ENCODE measurements at places on chromosomes 1 and 21.

- DNase-seq = no peak
Observed at GRCh38 chr1:27952147-27952546, 7.6 kb upstream of the XKR8 start.

- no peak for DNase-seq
Observed at GRCh38 chr1:220950576-220950975, 71.3 kb downstream of the HLX start.

GRCh38 chr1:224644553-224645154 is 28.5 kb downstream of the CNIH3 start:
- DNase-seq = peak; percentile 92

DNA sequence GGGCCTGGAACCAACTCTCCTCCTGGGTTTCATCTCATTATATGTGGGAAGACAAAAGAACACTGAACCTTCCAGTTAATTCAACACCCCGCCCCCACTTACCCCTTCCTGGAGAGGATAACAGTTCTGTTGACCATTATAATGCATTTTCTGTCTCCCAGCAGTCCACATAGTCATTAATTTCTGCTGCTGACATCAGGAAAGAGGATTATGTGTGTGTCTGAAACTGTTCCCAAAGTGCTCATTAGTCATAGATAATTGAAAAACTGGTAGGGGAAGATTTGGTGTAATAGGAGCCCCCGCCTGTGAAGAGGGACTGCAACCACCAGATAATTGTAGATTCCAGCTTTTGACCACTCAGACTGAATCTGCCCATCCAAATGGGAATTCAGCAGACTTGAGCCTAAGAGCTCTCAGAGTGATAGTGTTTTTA is 208.7 kb downstream of the FGGY start:
- DNase-seq = no peak

GRCh38 chr1:111628153-111628552 is 8.6 kb downstream of the RAP1A start:
- no peak for DNase-seq

GRCh38 chr1:32659581-32659980 is 8.6 kb downstream of the RBBP4 start:
- DNase-seq = no peak

DNA sequence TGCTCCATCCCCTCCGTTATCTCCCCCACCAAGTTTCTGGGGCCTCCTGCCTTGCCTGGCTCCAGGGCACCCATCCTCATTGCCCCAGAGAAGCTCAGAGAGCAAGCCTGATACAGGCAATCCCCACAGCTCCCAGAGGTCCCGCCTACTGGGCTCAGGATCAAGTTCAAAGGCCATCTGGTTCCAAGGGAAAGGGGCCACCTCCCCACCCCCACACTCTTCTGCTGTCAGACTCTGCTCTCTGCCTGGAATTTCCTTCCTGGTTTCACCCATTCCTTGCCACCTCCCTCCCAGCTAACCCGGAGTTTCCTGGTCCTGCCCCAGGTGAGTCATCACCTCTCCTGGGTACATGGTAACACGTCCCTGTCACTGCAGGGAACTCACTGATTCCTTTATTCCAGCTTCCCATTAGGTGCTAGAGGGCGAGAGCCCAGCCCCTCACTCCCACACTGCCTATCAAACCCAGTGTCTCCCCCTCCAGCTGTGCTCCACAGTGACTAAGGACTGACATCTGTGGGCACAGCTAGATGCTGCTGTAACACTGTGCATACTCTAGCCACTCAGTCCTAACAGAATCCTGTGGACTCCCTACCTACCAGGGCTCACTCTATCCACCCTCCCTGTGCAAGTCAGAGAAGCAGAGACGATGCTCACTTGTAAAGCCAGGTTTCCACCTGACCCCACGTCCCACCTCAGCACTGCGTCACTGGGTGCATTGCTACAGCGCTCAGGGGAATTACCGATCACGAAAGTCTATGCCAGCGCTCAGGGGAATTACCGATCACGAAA is 21.8 kb downstream of the RSPH1 start:
- peak; percentile 89 for DNase-seq

- no peak for DNase-seq
Observed at GRCh38 chr1:6008084-6008415, 15.8 kb upstream of the NPHP4 start.

DNA sequence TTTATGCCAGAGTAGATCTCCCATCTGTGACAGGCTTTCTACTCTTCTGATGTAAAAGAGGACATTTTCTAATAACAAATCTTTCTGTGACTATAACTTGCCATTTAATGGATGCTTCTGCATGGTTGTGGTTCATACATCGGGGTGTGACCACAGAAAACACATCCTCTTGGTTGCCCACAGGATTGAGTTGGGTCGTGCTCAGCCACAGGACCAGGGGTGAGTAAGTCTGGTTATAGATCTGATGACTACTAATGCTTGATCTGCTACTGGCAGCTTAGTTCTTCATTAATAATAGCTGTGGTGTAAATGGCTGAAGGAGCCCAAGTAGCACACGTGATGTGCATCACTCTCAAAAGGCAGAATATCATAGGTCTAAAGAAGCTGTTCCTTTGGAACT is 328.2 kb downstream of the RWDD3 start:
- no peak for DNase-seq

- DNase-seq = no peak
Observed at GRCh38 chr1:35835398-35835797, 27.6 kb downstream of the AGO4 start.

DNA sequence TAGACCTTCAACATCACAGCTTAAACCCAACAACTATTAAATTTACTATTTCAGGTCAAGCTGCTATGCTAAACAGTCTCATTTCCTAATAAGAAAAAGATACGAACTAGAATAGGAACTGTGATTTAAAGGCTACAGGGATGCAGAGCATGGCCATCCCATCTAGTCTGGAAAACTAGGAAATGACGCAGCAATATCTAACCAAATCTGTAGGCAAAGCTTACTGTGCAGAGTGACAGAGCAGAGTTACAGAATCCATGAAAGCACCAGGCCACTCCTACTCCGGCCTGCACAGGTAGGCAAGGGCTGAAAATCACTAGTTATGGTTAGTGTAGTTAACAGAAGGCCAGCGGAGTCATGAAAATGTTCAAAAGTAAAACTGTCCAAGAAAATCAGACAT is 2.1 kb downstream of the HLCS start:
- DNase-seq = no peak

DNA sequence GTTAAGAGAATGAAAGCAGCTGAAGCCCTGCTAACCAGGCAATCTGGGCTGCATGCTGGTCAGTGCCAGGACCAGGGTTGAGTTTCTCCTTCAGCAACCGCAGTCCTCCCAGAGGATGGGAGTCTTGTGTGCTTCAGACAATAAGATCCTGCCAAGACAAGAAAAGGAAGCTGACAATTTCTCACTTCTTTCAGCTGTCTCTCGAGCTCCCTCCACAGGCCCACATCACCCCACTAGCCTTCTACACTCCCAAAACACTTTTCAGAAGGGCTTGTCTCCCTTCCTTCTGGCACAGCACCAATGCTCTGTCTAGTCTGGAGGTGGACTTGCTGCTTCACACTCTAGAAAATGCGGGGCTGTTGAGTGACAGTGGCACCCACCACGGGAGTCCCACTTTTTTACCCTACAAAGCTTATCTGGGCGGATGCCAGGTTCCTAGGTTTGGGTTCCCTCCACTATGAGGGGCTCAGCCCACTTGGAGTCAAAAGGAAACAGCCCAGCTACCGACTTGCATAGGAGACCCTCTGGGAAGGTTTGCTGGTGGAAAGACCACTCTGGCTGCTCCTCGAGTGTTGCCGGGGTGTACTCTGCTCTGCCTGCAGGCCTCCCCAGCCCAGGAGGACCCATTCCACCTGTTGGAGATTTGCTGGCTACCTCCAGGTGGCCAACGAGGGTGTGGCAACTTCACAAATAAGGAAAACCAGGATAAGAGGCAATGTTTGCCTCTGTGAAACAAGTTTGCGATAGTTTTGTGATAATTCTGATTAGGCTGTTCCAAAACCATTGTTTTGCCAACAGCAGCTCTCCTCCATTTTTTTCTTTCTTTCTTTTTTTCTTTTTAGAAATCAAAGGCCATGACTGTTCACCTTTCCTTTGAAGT is 68.9 kb downstream of the TENT5C start:
- peak; percentile 62 for DNase-seq

GRCh38 chr1:46536527-46536926 is 14.9 kb downstream of the KNCN start:
- no peak for DNase-seq

DNA sequence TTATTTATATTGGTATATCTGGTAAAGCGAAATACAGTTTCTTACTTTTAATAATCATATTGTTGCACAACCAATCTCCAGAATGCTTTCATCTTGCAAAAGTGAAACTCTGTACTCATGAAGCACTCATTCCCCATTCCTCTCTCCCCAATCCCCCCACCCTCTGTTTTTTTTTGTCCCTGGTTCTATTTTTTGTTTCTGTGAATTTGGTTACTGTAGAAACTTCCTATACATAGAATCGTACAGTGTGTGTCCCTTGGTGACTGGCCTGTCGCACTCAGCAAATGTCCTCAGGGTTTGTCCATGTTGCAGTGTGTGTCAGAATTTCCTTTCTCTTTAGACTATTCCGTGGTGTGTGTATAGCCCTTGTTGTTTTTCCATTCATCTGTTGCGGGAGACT is 7.9 kb upstream of the NLRP3 start:
- DNase-seq = no peak

DNA sequence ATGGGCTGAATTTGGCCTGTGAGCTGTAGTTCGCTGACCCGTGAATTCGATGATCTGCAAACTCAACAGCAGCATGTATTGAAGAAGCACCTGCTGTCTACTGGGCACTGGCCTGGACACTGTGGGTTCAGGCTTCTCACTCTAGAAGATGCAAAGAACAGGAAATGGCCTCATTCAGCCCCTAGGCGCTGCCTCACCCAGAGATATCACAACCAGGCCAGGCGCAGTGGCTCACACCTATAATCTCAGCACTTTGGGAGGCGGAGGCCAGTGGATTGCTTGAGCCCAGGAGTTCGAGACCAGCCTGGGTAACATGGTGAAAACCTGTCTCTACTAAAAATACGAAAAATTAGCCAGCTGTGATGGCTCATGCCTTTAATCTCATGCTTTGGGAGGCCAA is 23.6 kb downstream of the MFAP2 start:
- DNase-seq = peak; percentile 35

DNA sequence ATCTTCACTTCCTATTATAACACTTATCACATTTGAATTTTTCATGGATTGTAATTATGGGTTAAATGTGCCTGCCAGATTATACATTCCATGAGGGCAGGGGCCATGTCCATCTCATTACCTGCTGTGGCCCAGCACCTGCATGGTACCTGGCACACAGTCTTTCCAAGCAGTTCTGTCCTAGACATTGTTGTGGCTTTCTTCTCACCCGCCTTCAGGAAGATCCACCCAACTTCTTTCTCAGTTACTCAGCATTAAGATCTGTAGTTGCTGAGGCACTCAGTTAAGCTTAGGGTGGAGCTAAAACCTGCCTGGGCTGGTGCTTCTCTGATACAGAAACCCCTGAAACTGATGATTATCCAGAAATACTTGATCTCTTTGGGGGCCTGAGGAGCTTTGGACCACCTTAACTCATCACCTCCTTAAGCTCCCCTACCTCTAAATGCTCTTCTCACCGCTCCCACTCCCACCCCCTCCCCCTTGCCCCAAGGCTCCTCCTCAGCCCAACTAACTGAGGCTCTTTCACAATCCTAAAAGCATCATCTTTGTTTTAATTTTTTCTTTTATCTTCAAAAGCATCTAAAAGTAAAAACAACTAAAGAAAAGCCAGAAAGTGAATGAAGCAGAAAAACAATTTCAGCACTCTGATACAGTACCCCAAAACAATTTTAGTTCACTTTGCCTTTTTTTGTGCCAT is 190.6 kb downstream of the FGGY start:
- no peak for DNase-seq

DNA sequence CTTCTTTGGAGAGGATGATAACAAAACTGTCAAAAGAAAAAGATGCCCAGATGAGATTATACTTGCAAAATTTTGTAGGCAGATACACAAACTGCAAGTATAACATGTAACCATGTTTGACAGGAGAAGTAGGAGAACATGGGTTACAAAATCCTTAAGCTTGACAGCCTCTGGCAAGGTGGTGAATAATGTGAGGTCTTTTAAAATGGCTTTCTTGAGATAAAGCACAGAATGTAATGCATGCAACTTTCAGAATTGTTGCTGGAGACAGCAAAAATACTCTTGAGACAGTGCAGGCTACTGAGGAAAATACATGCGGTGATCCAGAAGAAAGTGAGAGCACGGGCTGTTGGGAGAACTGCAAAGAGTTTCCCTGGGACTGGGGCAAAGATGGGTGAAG is 24.7 kb downstream of the DNAJC6 start:
- DNase-seq = no peak

GRCh38 chr1:36585569-36586548 is 103.1 kb upstream of the CSF3R start:
- peak; percentile 69 for DNase-seq

DNA sequence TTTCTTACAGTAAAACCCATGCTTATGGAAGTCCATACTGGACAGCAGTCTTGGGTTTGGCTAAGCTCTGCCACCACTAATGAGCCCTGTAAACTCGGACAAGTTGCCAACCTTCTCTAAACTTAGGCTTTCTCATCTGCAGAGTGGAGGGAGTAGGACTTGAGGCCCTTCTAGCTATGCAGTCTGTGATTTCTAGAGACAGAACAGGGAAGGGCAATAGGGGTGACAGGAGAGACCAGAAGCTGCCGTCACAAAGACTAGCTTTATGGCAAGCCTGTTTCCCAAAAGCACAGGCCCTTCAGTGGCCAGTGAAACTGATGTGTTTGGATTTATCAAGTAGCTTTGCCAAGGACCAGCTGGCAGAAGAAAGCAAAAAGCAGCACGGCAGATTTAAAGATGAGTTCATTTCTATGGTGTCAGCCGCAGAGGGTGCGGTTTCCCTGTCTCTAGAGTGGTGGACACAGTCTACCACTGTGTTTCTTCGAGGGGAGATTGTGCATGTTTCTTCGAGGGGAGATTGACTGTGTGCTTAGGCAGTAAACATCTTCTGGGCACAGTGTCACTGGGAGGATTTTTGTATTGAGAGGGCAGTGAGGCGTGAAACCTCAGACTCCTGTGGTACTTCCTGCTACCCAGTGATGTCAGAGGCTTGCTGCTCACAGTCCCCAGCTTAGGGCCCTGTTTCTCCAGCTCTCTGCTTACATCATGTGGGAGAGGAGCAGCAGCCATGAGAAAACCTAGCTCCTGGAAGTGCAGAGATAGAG is 119.0 kb downstream of the ROR1 start:
- no peak for DNase-seq

- peak; percentile 62 for DNase-seq
Observed at GRCh38 chr1:228937851-228938536, 202.7 kb downstream of the RHOU start.

DNA sequence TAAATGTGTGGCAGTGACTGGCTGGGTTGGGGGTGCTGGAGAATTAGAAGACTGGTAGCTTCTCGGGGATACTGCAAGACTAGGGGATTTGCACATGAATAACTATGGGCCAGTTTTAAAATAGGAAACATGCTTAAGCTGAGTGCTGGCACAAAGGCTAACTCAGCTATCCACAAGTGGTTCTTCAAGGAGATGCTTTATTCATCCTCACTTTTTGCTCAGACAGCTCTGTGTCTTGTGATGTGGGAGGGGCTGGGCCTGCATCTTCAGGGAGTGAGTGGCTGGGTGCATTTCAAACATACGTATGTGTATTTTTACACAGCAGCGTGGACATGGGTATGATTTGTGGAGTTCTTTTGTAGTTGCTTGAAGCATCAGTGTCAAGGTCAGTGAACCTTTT is 2.3 kb downstream of the COQ8A start:
- no peak for DNase-seq

Data from endodermal cell (in vitro differentiated cells).